ENCODE measurements at places on chromosomes 2 and 18. TPM values are rescaled to one million over a fixed set of nuclear protein-coding genes. Genes with fewer than 3 reads are reported as not detected.

Gene RAD51AP2
- total RNA-seq, result not detected

Gene CELF4
- not detected for total RNA-seq

Gene PKP4
- total RNA-seq, result 49.6 TPM

Gene SLC9A4
- not detected for total RNA-seq

Gene STARD6
- not detected for total RNA-seq

Gene IL37
- total RNA-seq, result not detected

Gene BMPR2
- 24.1 TPM for total RNA-seq

Gene SPATA3
- not detected for total RNA-seq

Gene IL18RAP
- not detected for total RNA-seq

Gene RIT2
- not detected for total RNA-seq

Gene CAMKMT
- total RNA-seq, result 6.0 TPM

Data from smooth muscle cell of trachea (primary cell).